ENCODE measurements at places on chromosomes 5 and 9.

DNA sequence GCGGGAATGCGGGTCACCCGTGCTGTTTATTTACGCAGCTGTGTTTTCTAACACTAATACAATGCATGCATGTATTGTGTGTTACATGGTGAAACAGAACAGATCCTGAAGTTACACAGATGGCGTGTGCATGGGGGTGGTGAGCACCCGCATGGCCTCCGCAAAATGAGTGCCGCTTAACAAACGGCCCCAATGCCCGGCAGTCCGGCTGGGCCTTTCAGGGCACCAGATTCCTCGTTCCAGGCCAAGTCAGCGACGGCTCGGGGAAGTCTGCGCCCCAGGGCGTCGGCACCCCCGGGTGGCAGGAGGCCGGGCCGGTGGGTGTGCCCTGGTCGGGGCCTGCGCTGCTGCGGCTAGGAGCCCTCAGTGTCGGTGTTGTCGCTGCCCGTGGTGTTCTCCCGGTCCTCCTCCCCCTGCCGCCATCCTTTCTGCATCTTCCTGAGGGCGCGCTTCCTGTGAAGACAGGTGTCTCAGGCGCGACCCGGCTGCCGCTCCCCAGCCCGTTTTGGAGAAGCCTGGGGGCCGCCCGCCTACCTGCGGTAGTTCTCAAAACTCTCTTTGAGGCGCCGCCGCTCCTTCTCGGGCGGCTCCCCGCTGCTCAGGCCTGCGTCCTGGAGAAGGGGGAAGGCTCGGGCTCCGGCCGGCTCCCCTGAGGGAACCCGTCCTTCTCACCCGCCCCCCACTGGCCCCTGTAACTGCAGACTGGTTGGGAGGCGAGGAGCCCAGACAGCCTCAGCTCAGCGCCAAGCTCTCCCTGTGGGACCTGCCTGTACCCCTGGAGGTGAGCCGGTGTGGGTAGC, 605 bp upstream of the DNLZ start:
- DNase-seq: no peak

GRCh38 chr5:154117050-154117449, 73.5 kb upstream of the GALNT10 start:
- no peak for DNase-seq

- peak; percentile 44 for DNase-seq
These were observed 77.0 kb downstream of the OXCT1 start for GRCh38 chr5:41793141-41793770.

GRCh38 chr9:114016101-114016500, 62.0 kb downstream of the AMBP start:
- DNase-seq: no peak

GRCh38 chr9:12785260-12785770, 10.5 kb downstream of the LURAP1L start:
- DNase-seq: peak; percentile 68

DNA sequence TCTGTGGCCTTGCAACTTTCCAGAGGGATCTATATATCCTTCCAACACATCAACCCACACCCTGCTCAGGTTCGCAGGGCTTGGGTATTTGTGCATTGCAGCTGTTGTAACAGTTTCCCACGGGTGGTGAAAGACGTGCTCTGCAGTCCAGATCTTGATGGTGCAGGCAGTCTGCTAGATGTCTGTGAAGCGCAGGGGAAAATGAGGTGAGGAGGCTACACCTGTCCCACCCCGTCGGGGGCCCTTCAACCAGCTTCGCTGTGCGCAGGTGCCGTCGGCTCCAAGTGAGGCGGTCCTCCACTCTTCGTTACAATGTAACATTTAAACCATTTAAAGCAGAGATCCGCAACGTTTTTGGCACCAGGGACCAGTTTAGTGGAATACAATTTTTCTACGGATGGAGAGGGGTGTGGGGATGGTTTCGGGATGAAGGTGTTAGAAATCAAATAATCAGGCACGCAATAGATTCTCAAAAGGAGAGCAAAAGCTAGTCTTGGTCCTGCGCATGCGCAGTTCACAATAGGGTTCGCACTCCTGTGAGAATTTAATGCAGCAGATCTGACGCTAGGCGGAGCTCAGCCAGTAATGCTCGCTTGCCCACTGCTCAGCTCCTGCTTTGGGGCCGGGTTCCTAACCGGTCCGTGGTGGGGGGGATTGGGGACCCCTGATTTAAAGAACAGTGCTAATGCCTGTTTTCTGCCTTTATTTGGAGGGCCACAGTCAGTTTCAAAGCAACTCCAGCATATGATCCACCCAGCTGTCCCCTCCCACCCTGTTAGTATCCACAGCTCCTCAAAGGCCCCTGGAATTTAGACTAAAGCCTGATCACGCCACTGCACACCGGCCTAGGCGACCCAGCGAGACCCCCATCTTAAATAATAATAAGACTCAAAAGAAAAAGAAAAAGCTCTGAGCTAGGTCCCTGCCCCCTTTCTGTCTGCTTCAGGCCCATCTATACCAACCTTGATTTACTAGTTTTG, 97.1 kb upstream of the SELENOP start:
- peak; percentile 90 for DNase-seq

- no peak for DNase-seq
These were observed 49.0 kb downstream of the TEX10 start for GRCh38 chr9:100303747-100304146.

DNA sequence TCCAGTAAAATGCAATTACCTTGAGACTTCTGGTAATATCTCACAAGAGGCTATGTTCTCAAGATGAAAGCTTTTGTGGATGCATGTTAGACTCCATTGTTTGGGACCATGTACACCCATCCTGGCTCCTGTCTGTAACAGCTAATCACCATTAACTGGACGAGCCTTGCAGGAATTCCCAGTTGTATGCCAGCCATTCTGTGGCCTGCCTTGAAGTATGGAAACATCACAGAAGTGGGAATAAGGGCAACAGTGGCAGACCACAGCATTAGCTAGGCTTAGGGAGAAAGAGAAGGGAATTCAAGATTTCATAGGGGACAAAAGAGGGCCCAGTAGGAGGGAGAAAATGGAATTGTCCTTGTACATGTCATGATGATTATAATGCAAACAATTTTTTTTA, 79.0 kb downstream of the RORB start:
- no peak for DNase-seq

DNA sequence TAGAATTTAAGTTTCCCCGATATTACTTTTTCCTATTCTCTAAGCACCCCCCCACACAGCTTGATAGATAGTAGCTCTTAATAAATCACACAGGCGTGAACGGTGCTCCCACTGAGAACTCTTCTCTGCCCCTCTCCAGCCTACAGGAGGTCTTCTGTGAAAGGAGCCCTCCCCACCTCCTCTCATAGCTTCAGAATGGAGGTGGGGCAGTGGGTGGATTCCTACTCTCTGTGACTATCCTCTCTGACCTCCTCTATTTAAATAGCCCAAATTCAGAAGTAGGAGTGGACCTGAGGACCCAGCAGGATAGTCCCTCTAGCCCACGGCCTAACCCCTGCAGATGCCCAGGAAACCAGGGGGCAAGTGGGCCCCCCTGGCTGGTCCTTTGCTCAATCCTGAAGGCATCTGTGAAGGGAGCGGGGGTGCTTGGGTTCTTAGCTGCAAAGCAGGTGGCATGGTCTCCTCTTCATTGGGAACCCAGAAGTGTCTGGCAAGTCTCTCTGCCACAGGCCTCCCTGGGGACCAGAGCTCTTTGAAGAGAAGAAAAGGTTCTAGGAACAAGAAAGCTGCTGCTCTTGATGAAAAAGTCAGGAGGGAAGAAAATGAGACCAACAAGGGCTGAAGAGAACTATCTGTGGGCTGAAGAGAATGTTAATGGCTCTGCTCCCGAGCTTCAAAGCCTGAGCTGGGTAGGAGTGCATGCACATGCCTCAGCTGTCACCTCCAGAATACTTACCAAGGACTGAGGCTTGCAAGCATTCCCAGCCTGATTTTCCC, 21.1 kb upstream of the HSPA9 start:
- no peak for DNase-seq

- DNase-seq: no peak
These were observed 331.1 kb downstream of the TMEM38B start for GRCh38 chr9:106025453-106025852.

DNA sequence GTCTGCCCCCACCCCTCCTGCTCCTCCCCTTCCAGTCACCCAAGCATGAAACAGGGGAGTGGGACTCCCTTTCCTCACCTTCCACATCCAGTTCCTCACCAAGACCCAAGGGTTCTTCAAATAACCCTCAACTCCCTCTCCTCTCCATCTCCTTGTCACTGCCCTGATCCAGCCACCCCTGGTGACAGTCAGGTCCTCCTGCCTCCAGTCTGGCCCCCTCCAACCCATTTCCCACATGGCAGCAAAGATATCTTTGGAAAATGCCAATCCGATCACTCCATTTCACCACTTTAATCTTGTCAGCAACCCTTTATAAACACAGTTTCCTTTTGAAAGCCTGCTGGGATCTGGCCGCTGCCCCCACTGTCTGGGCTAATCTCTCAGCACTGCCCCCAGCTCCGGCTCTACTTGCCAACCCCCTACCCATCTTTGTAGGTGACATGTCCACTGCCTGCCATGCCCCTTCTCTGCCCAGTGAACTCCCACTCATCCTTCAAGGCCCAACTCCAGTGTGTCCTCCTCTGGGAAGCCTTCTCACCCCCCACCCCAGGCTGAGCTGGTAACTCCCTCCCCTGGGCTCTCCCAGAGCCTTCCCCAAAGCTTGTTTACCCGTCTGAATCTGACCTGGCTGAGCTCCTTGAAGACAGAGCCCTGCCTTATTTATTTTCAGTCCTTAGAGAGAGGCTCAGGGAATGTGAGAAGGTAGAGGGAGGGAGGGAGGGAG, 781 bp upstream of the MYOZ3 start:
- DNase-seq: no peak

DNA sequence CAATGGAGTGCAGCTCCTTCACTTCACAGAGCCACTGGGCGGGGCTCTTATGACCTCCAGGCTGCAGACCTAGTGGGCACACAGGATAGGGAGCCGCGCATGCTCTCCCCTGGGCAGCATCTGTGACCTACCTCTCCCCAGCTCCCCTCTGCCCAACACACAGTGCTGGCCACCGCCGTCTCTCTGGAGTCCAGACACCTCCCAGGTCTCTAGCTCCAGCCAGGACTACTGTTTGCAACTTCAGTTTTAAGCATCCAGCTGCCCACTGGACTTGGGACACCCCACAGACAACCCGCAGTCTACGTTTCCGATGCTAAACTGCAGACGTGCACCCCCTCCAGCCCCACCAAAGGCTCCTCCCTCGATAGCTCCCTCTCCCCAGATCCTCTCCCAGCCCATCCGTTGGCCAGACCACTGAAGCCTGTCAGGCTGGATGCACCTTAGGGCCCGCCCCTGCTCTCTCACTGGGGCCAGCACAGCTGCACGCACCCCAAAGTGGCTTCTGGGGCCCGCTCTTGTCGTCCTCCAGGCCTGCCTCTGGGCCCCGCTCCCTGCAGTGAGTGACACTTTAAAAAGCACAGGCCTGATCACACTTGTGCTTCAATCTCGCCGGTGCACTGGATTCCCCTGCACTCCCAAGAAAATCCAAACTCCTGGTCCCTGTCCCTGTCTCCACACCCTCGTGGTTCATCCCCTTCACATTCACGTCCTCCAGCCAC, 11.3 kb downstream of the FLT4 start:
- no peak for DNase-seq

- no peak for DNase-seq
These were observed 597.0 kb downstream of the EBF1 start for GRCh38 chr5:158502686-158503085.

- peak; percentile 24 for DNase-seq
These were observed 115.3 kb downstream of the TLE4 start for GRCh38 chr9:79687131-79687447.

DNA sequence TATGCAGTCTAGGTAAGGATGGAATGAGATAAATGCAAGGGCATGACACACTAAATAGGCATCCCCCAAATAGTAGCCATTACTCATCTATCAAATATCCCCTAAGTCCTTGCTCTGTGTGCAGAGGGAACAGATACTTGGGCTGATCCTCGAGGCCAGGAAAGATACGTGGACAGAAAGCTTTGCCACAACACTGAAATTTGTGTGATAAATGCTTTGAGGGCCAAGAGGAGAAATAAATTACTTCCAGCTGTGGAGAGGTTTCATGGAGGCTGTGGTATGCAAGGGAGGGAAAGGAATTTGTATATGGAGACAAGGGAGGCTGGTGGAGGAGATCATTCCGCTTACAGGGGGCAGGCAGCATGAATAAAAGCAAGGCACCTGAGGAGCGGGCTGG, 18.5 kb downstream of the ATOX1 start:
- DNase-seq: peak; percentile 52

- no peak for DNase-seq
These were observed 427.7 kb downstream of the PRELID2 start for GRCh38 chr5:145407300-145408047.

- DNase-seq: no peak
These were observed 7.1 kb downstream of the EIF4E1B start for GRCh38 chr5:176637556-176637955.

- no peak for DNase-seq
These were observed 245.7 kb upstream of the ELAVL2 start for GRCh38 chr9:24071716-24072115.

- no peak for DNase-seq
These were observed 123.2 kb downstream of the ZNF608 start for GRCh38 chr5:124623265-124623664.

DNA sequence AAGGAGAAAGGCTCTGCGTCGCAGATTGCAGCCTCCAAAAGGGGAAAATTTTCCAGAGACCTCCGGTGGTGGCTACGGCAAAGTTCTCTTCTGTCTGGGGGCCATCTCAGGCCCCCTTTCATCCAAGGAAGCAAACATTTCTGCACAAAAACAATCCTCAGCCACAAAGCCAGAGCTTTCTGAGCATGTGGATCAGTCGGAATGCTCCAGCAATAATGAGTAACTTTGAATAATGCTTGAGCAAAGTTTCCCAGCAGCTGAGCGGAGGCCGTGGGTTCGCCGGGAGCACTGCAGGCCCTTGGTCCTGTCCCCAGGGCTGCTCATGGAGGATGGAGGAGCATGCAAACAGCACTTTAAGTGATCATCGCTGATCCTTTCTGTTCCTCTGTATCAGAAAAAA, 60.2 kb upstream of the UNC5A start:
- no peak for DNase-seq

DNA sequence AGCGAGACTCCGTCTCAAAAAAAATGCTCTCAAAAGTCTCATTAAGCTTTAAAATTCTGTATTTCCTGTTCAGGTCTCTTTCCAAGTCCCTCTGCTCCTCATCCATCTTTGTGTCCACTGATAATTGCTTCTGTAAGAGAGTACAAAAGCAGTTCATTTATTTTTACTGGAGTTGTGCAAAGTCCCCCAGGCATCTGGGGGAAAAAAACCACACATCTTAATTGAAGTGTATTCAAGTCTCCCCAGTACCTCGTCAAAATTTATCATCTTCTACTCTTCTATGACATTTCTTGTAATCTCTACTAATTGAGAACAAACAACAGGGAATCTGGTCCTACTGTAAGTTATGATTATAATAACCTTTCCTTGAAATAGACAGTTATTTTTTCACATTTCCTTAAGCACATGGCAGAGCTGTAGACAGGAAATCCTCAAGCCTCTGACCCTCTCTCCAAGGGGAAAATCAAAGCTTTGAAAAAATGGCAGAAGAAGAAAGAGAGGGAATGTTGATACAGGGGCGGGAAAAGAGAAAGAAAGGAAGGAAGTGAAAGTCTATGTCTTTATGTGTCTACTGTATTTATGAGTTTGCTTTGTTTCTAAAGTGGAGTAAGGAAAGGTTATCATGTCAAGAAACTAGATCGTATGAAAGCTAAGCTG, 51.5 kb downstream of the RAI14 start:
- no peak for DNase-seq
